ENCODE measurements at places on chromosomes 6 and 20.

DNA sequence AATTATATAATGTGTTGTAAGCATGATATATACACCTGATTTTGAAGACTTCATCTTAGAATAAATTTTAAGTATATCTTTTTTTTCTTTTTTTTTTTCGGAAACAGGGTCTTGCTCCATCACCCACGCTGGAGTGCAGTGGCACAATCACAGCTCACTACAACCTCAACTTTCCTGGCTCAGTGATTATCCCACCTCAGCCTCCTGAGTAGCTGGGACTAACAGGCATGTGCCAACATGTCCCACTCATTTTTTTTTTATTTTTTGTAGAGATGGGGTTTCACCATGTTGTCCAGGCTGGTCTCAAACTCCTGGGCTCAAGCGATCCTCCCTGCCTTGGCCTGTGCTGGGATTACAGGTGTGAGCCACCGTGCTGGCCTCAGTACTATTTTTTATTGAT, 17.1 kb downstream of the VPS52 start:
- no peak for DNase-seq

DNA sequence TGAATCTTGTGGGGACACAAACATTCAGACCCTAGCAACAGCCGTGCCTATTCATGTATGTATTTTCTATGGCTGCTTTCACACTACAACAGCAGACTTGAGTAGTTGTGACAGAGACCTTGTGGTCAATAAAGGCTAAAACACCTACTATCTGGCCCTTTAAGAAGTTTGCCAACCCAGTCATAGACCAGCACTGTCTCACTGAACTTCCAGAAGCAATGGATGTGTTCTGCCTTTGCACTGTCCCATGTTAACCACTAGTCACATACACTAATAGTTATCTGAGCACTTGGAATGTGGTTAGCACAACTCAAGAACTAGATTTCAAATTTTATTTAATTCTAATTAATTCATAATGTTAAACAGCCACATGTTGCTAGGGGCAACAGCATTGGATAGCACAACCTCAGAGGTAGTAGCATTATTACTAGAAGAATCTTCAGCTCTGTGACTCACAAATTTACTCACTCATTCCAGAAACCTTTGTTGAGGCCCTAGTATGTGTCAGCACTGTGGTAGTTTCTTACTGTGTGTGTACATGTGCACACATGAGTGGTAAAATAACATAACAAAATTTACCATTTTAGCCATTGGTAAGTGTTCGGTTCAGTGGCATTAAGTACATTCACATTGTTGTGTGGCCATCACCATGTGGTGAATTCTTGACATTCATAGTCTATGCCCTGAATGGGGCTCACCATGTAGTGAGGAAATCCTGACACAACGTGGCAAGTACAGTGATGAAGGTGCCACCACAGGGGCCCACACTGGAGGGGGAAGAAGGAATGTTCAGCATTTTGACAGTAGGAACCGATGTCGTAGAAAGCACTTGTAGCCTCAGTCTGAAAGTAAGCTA, 107.3 kb downstream of the CEP57L1 start:
- no peak for DNase-seq

DNA sequence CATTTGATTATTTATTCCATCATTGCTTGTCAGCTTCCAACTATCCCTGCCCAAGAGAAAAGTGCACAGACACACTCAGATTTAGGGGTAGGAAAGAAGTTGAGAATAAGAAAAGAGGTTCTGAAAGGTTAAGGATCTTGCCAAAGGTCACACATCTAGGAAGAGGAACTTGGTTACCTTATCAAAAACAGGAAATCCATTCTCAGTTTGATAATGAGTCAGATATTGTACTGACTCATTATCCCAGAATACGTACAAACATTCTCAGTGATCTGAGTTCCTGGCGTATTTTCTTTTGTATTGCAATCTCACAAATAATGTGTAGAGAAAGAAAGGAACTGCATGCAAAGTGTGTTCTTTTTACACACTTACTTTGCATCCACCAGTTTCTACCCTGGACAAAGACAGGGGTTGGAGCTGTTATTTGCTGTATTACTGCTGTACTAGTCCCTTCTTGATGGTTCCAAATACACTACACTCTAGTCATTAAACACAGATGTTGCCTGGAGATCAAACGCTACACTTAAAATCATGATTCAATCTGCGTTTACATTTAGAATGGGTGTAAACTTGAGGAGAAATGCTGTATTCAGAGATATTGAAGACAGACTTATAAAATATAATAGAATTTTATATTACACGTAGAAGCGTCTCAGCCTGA, 545.7 kb downstream of the PRKN start:
- DNase-seq, result no peak

DNA sequence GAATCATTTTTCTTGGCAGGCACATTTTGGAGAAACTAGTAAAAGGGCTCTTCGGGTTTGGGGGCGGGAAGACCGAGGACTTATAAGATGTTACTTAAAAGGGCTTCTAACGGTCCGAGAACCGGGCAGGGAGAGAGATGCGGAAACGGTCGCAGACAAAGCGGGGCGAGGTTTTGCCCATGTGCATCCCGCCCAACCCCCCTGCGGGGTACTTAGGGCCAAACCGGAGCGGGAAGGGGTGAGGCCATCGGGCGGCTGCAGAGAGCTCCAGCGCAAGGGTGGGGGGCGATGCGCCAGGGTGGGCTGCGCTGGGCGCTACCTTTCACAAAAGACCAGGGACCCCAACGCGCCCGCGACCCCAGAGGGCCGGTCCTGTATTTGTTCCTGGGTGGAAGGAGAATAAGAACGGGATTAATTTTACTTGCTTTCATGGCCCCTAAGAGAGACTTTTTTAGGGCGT, 616 bp downstream of the TUBB start:
- DNase-seq, result no peak

DNA sequence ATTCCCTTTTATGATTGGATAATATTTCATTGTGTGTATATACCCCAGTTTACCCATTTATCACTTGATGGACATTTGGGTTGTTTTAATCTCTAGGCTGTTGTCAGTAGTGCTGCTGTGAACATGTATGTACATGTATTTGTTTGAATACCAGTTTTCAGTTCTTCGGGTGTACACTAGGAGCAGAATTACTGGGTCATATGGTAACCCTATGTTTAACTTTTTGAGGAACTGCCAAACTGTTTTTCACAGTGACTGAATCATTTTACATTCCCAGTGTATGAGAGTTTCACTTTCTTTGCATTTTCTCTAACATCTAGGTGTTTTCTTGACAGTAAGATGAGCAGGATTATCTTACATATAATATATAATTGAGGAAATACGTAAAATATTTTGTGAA, 44.7 kb upstream of the ADIG start:
- no peak for DNase-seq

DNA sequence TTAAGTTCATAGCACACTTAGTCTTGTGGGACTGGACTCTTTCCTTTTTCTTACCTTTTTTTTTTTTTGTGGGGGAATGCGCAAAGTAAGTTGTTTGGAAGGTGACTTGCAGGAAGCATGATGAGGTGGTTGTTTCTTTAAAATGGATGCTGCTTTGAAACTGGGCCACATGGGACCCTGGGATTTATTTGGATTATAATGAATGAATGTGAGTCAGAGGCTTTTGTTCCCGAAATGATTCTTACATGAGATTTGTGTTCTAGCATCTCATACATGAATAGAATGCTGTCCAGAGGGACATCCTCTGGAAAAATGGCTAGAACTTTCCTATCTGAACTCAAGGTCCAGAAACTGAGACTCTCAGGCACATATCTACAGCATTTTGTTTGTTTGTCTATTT, 236.6 kb upstream of the RNF24 start:
- no peak for DNase-seq

DNA sequence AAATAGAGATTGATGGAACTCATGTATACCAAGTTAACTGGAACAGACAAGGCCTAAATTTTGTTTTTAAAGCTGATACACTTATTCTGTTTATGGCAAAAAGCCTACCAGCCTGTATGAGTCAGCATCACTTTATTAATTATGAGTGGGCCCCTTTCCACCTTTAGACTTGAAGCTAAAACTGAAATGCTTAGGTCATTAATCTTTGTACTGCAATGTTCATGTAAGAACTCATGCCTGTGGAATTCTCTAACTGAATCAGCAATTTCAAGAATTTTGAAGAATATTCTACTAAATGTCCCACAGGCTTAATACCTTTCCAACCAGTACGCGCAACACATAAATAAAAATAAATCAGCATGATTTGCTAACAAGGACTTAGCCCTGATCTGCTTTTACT, 140.2 kb upstream of the PHACTR1 start:
- no peak for DNase-seq

GRCh38 chr6:85660181-85660611, 17.5 kb upstream of the SYNCRIP start:
- DNase-seq, result no peak

DNA sequence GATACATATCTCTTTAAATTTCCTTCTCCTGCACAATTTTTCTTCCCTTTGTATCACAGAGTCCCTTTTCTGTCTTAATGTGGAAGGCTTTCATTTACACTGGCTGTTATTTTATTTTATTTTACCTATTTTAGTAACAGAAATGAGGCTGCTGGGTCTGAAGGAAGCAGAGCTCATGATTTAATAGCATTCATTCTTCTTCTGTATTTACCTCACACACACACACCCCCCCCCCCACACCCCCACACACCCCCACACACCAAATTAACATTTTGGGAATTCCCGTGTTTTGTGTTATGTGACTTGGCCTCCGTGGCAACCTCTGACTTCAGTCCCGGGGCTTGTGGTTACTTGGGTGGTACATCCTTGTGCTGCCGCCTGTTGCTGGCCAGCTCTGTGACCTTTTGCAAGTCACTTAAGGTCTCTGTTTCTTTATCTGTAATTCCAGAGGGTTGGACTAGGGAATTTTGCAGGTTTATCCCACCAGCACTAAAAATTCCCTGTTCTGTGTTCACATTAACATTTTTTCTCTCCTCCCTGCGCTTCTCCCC, 108.8 kb downstream of the TIAM2 start:
- no peak for DNase-seq

DNA sequence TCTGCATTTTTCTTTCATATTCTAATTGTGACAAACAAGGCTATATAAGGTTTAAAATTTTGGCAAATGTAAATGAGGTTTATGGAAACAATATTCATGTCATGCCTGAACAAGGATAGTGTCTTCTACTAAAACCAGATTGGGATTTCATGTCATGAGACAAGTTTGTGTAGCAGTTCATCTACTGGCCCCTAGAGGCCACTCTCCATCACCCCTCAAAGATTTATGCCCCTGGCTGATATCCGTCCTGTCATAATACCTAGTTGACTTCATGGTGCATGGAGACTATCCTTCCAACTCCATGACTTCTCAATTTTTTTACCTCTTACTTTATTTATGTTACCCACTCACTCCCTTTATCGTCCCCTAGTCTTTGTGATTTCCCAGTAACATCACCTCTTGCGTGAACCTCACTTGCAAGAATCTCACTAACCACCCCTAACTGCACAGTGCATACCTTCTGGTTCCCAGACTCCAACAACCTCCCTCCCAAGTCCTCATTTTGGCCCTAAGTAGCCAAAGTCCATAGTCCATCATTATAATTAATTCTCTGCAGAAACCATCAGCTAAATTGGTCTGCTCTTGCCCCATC, 179.8 kb downstream of the TASP1 start:
- peak; percentile 55 for DNase-seq

DNA sequence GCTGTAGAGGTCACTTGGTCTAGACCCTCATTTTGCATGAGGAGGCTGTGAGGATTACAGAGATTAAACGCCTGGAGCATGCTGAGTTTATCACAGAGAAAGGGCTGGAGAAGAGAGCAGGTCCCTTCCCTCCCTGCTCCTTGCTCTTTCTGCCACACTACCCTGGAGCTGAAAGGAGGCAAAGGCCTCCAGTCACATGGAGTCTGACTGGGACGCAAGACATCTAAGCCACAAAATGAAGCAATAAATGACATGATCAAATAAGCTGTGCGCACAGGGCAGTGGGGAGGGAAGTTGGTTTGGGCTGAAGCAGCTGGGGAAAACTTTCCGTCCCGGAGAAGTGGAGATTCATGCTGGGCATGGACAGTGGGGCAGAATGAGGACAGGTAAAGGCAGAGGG, 33.3 kb downstream of the ATXN1 start:
- DNase-seq, result no peak

- DNase-seq, result no peak
These were observed 125.8 kb downstream of the NFATC2 start for GRCh38 chr20:51416532-51417249.

GRCh38 chr20:12849225-12849910, 159.4 kb upstream of the SPTLC3 start:
- no peak for DNase-seq

GRCh38 chr20:42461965-42462593, 727.6 kb downstream of the PTPRT start:
- DNase-seq, result no peak

DNA sequence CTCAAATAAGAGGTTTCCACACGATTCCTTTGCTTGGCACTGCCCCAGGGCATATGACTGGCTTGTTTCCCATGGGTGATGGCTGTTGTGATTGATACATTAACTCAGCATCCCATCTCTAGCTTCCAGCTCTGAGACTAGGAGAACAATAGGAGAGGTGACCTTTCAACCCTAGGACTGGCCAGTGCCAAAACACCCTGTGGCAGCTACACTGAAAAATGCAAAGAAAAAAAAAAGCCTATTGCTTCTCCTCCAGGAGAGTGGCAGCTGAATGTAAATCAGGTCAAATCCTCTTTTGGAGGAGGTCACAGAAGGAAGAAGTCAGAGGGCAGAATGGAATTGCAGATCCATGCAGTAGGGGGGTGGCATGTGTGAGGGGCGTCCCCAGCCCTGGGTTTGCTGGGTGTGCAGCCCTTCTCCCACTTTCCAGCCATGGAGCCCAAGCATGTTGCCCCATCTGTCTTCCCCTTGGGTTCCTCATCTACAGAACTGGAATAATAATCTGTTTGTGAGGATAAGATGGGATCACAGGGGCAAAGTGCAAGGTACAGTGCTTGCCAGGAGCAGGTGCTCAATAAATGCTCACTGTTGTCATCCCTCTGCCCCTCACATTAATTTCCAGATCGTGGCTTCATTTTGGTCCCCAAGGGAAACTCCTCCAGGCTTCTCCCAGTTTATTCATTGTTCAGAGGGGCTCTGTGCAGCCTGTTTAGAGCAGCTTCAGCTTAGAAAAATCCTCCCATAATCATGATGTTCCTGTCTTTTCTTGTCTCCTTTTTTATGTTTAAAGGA, 245.0 kb upstream of the RIN2 start:
- DNase-seq, result no peak

GRCh38 chr6:17845598-17845997, 138.9 kb upstream of the NUP153 start:
- DNase-seq, result no peak

DNA sequence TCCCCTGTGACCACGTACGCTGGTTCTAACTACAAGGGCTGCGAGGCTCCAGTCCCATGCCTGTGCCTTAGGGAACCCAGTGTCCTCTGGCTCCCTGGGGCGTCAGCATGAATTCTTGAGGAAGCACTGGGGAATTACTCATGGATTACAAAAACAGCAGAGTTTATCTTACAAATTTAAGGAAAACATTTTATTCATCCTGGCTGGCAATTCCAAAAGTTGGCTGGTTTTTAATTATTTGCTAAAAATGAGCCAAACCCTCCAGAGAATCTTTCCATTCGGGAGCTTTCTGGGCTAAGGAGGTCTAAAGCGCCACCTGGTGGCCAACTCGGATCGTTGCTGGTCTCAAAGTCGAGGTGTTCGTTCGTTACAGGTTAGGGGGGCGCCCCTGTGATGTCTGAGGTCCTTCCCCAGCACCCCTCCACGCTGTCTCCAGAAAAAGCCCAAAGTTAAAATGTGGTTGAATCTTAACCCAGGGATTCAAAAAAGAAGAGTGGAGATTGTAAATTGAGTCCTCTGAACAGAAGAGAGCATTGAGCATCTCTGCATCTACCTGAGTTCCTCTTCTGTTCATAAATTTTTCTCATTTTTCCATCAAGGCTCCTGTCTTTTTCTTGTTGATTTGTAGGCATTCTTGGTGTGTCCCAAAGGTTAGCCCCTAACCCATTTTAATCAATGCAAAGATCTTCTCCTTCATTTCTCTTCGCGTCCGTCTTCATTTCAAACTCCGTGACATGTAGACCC, 99.4 kb downstream of the BFSP1 start:
- peak; percentile 27 for DNase-seq
